ENCODE measurements at places on chromosomes 11 and 22. TPM values are rescaled to one million over a fixed set of nuclear protein-coding genes. Genes with fewer than 3 reads are reported as not detected.

LRRN4CL gene
- 1.3 TPM for total RNA-seq

MUC5AC gene
- total RNA-seq = not detected

B4GALNT4 gene
- total RNA-seq = 1.1 TPM

SHANK2 gene
- 0.21 TPM for total RNA-seq

PLAAT2 gene
- not detected for total RNA-seq

MS4A6A gene
- total RNA-seq = not detected

UBQLN3 gene
- total RNA-seq = not detected

RAB3IL1 gene
- total RNA-seq = 6.8 TPM

TMEM25 gene
- not detected for total RNA-seq

BTBD18 gene
- total RNA-seq = not detected

Data from SK-MEL-5 (cell line).